Activated CD4-positive, alpha-beta memory T cell treated with anti-CD3 and anti-CD28 coated beads for 36 hours (primary cell): ENCODE measurements at places on chromosomes 7 and 10.

- no peak for DNase-seq
Measured at GRCh38 chr10:76301211-76301610, 869.8 kb downstream of the LRMDA start.

- no peak for DNase-seq
Measured at GRCh38 chr7:157991351-157991750, 596.3 kb downstream of the PTPRN2 start.

GRCh38 chr10:91604553-91605534 is 28.0 kb downstream of the PPP1R3C start:
- no peak for DNase-seq

- no peak for DNase-seq
Measured at GRCh38 chr10:59674215-59674836, 35.3 kb downstream of the SLC16A9 start.

DNA sequence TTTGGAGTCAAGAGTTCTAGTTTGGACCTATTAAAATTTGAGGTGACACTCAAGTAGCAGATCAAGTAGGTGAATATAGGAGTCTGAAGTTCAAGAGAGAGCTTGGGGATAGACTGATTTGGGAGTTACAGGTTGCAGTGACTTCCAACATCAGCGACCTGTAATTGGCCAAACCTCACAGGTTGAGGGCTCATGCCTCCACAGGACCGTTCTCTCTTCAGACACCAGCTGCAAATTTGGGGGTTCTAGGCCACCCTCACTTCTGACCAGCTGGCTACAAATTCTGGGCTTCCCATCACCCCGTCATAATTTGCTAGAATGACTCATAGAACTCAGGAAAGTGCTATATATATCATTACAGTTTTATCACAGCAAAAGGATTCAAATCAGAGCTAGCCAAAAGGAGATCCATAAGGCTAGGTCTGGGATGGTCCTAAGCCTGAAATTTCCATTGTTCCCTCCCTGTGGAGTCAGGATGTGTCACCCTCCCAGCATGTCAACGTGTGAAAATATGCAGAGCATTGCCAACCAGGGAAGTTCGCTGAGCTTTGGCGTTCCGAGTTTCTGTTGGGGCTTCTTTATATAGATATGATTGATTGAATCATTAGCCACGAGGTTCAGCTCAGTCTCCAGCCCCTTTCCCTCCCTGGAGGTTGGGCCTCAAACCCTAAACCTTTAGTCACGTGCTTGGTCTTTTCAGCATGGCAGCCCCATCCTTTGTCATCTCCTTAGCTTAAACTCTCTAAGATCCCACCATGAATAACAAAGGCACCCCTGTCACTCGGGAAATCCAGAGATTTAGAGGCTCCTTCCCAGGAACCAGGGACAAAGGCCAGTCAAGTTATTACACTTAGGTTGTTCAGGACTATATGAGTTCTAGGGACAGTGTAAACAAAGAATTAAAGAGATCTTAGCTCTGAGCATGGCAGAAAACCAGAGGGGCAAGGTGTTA is 20.7 kb upstream of the ZNF212 start:
- no peak for DNase-seq
